GM12864 (cell line): ENCODE measurements at places on chromosomes 12 and 14.

DNA sequence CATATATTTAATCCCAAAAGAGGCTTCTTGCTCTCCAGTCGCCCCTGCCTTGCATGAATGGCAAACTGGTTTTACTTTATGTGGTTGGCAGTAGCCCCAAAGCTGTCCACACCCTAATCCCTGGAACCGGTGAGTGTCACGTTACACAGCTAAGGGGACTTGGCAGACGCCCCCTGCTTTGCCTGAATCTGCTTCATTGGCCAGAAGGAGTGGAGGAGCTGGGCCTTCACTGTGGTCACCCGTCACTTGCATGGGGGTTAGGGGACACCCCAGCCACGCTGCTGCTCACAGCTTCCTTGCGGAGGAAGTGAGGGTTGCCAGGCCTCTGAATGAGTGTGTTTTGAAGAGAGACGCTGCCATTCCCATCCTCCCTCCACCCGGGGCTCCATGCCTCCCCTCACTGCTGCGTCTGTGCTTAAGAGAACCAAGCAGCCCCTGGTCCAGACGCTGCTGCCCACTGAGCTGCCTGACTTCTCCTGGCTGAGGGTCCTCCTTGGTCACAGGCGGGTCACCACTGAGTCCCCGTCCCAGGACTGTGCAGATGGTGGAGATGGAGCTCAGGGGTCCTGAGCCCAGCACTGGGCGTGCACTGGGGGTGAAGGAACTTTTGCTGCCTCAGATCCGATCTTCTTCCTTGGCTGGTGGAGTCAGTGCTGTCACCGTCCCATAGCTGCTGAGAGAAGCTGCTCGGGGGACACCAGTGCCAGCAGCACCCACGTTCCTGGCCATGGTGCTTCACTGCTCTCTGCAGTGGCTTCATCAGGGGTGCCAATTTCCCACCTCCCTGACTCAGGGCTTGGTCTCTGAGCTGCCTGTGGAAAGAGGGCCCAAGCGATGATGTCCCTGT lies 39.8 kb downstream of the GALNT9 start:
- no peak for DNase-seq

DNA sequence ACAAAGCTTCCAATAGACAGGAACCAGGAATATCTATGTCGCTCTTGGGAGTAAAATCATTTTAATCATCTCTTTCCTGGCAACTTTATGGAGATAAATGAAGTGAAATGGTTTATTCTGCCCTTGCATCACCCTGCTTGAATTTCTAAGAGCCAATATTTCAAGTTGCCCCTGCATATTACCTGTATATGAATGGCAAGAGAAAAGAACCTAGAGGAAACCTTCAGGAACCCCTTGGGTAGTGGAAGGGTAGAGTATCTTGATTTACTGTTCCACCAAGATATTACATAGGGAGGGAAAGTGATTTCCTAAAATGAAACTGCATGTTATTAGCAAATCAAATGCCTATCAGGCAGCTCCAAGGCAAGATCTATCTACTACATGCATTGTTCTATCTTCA lies 308.4 kb upstream of the NAV3 start:
- DNase-seq, result no peak

GRCh38 chr14:51960866-51961265 lies 28.5 kb upstream of the RTRAF start:
- DNase-seq, result no peak

DNA sequence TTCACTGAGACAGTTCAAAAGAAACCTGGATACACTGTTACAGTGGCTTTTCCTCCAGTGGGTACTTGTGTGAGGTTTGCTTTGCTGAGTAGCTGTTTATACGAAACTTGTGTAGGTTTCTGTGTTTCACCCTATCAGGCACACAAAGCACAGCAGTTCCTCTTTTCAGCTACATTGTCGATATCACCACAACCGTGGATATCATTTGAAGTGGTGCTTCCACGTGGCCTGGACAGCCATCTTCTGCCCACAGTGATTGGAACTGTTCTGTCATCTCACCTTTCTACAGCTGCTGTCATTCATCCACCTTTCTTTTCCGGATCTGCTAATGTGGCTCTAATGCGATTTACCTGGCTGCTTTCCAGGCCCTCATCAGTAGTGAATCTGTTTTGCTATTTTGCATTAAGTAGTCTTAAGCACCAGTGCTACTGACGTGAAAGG lies 368.8 kb downstream of the SYT1 start:
- peak; percentile 7 for DNase-seq
